ENCODE measurements at places on chromosomes 6 and 20.

GRCh38 chr6:27867945-27868300 is 44.3 kb downstream of the OR2B2 start:
- no peaks in the 10 kb centered on the region for H3K27me3 ChIP-seq
- peak overlapping the region; percentile 99 for H3K27ac ChIP-seq
- no peak overlapping the region for H3K4me3 ChIP-seq
- H3K4me1 ChIP-seq = peaks cover 48% of the 10 kb centered on the region

DNA sequence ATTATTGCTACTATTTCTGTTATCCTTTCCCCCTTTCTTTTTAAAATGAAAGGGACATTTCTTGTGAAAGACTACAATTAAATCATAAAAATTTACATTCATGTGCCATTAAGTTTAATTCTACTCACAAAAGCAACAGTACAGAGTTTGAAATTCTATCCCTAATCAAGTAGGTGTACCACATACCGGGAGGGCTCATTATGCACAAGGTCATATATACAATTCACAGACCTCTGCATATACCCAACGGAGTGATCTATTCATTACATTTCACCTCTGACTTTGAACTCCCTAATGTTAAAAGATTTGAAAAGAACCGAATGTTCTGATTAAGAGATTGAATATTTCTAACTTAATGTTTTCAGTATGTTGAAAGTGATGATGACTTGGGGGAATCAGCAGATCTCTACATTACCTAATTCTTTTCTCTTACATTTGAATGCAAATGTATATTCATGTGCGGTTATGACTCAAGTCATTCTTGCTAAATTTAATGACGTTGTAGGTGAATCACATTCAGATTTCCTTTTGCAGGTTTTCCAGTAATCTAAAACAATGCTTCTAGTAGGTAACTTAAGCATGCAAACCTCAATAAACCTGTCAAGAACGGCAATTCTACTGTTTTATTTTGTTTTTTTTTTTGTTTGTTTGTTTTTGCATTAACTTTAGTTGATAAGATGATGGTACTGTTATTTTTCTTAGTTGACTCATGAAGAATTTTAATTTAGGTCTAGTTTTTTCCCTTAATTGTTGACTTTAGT is 7.3 kb downstream of the EYA4 start:
- H3K4me1 ChIP-seq = no peaks in the 10 kb centered on the region
- no peaks in the 10 kb centered on the region for H3K36me3 ChIP-seq
- H3K27me3 ChIP-seq = peaks cover 2% of the 10 kb centered on the region
- H3K27ac ChIP-seq = no peak overlapping the region

GRCh38 chr6:124963416-124963785 is 1.2 kb downstream of the RNF217 start:
- DNase-seq = no peak
- no peaks in the 10 kb centered on the region for H3K27me3 ChIP-seq
- H3K4me3 ChIP-seq = no peak overlapping the region
- no peaks in the 10 kb centered on the region for H3K4me1 ChIP-seq
- H3K36me3 ChIP-seq = no peaks in the 10 kb centered on the region

GRCh38 chr6:5506597-5506996 is 245.3 kb downstream of the FARS2 start:
- H3K36me3 ChIP-seq = no peaks in the 10 kb centered on the region
- no peak overlapping the region for H3K27ac ChIP-seq

GRCh38 chr6:31521835-31522234 is 6.9 kb upstream of the MCCD1 start:
- no peaks in the 10 kb centered on the region for H3K4me1 ChIP-seq
- peaks cover 5% of the 10 kb centered on the region for H3K27me3 ChIP-seq
- no peak overlapping the region for H3K4me3 ChIP-seq
- no peak overlapping the region for H3K27ac ChIP-seq
- H3K36me3 ChIP-seq = no peaks in the 10 kb centered on the region

GRCh38 chr6:105170059-105170458 is 9.8 kb downstream of the POPDC3 start:
- DNase-seq = no peak
- no peaks in the 10 kb centered on the region for H3K4me1 ChIP-seq
- no peak overlapping the region for H3K27ac ChIP-seq
- no peak overlapping the region for H3K4me3 ChIP-seq

DNA sequence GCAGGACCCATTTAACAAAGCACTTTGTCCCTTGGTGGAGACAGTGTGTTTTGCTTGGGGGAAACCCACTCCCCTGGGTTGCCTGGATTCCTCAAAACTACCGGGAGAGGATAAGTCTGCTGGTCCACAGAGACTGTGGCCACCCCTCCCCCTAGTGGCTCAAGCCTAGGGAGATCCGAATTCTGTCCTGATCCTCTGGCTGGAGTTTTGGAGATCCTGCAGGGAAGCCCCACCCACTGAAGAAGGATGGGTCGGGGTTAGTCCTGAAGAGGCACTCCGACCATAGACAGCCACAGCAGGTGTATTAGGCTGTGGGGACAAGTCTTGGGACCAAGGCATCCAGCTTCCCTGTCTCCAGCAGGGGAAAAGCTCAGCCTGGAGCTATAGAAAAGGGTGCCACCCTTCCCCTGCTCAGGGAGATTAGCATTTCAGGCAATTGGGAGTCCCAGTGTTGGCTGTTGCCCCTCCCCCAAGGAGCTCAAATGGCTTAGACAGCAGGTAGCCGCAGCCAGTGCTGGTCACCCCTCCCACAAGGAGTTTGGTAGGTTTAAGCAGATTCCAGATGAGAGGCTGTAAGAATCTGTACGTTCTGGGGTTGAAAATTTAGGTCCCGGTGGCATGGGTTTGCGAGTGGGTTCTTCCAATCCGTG is 750.0 kb downstream of the TBC1D32 start:
- H3K27ac ChIP-seq = no peak overlapping the region
- no peaks in the 10 kb centered on the region for H3K4me1 ChIP-seq
- no peak for DNase-seq
- H3K36me3 ChIP-seq = no peaks in the 10 kb centered on the region
- H3K27me3 ChIP-seq = no peaks in the 10 kb centered on the region

GRCh38 chr6:169990095-169991030 is 238.9 kb downstream of the ERMARD start:
- no peaks in the 10 kb centered on the region for H3K4me1 ChIP-seq
- H3K36me3 ChIP-seq = no peaks in the 10 kb centered on the region

- H3K27ac ChIP-seq = no peak overlapping the region
- H3K4me1 ChIP-seq = peaks cover 18% of the 10 kb centered on the region
- H3K4me3 ChIP-seq = no peak overlapping the region
- DNase-seq = no peak
- no peaks in the 10 kb centered on the region for H3K36me3 ChIP-seq
Measured at GRCh38 chr6:41679696-41680095, 41.4 kb downstream of the MDFI start.

DNA sequence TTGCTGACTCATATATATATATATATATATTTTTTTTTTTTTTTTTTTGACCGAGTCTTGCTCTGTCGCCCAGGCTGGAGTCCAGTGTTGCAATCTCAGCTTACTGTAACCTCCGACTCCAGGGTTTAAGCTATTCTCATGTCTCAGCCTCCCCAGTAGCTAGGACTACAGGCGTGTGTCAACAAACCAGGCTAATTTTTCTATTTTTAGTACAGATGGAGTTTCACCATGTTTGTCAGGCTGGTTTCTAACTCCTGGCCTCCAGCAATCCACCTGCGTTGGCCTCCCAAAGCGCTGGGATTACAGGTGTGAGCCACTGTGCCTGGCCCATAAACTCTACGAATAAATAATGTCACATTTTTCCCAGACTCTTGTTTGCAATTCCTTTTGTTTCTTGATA is 4.8 kb downstream of the LRP11 start:
- H3K4me1 ChIP-seq = peaks cover 18% of the 10 kb centered on the region
- H3K27ac ChIP-seq = no peak overlapping the region
- H3K4me3 ChIP-seq = no peak overlapping the region
- no peaks in the 10 kb centered on the region for H3K36me3 ChIP-seq
- DNase-seq = no peak
- peaks cover 7% of the 10 kb centered on the region for H3K27me3 ChIP-seq

DNA sequence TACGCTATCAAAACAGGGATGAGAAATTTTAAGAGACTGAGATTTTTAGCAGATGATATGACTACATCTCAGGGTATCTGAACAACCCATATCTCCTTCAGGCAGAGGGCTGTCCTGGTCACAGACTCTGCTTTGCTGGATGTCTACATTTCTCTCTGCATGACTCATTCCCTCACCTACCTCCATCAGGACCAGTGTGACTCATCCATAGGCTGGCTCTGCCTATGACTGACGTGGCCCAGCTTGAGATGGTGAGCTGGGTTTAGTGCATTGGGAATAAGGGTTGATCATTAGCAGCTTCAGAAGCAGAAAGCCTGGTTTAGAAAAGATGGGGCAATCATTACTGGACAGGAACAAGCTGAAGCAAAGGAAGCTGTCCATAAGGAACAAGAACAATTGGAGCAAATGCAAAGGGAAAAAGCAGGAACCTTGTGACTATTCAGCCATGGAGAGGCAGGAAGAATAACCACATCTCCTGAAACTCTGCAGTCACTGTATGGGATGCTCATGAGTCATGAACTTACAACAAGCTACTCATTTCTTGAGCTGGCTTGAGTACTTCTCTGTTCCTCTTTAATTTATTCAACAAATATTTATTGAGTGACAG is 86.4 kb upstream of the CBLN4 start:
- no peaks in the 10 kb centered on the region for H3K36me3 ChIP-seq
- H3K4me1 ChIP-seq = no peaks in the 10 kb centered on the region
- no peaks in the 10 kb centered on the region for H3K27me3 ChIP-seq
- no peak for DNase-seq
- H3K27ac ChIP-seq = no peak overlapping the region
- H3K4me3 ChIP-seq = no peak overlapping the region

GRCh38 chr6:24238700-24239099 is 112.7 kb downstream of the NRSN1 start:
- H3K27ac ChIP-seq = no peak overlapping the region
- no peaks in the 10 kb centered on the region for H3K4me1 ChIP-seq
- H3K27me3 ChIP-seq = peaks cover 5% of the 10 kb centered on the region
- H3K4me3 ChIP-seq = no peak overlapping the region
- DNase-seq = no peak

DNA sequence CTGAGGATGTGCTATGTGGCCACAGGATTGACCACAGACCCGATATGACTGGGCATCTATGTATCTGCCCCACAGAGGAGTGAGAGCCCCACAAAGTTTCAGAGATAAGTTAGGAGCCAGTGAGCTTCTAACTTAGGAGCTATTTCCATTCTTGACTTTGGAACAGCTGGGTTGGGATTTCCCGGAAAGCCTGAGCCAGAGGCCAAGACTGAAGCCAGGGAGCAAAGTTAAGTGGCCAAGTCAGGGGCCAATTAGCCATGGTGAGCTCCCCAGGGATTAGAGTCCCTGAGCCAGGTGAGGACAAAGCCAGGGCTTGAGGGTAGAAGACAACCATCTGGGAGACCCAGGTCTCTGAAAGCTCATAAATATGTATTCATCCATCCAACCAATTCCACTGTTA is 143.6 kb downstream of the MAFB start:
- H3K4me3 ChIP-seq = no peak overlapping the region
- no peaks in the 10 kb centered on the region for H3K4me1 ChIP-seq
- no peaks in the 10 kb centered on the region for H3K27me3 ChIP-seq
- H3K36me3 ChIP-seq = no peaks in the 10 kb centered on the region
- no peak overlapping the region for H3K27ac ChIP-seq
- no peak for DNase-seq

DNA sequence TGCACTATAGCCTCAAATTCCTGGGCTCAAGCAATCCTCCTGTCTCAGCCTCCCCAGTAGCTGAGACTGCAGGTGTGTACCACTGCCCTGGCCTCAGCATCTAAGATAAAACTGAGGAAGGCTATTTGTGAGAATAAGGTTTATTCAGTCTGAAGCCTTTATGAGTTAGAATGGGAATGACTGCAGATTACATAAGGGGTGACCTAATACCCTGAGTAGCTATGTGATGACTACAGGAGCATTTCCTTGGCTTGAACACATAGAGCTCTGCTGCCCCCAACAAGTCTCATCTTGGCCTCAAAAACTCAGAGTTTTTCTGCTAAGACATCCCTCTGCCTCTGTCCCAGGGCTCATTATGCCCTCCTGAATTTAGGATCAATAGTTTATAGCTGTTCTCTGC is 7.6 kb downstream of the GSS start:
- no peak overlapping the region for H3K4me3 ChIP-seq
- no peak overlapping the region for H3K27ac ChIP-seq
- no peak for DNase-seq
- H3K27me3 ChIP-seq = no peaks in the 10 kb centered on the region
- no peaks in the 10 kb centered on the region for H3K4me1 ChIP-seq
- peaks cover 62% of the 10 kb centered on the region for H3K36me3 ChIP-seq

DNA sequence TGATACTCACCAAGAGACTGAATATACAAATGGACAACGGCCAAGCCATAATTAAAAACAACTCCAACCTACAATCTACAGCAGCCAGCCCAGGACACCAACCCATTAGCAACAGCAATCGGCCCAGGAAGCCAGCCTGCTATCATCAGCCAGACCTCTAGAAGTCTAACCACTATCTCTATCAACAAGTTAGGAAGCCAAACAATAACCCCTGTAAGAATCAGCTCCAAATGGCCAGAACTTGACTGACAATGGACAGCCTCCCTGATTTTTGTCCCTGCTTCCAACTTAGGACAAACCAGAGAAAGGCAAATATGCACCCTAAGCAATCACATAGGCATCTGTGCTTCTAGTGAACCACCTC is 511.8 kb upstream of the JARID2 start:
- H3K4me3 ChIP-seq = no peak overlapping the region
- no peaks in the 10 kb centered on the region for H3K36me3 ChIP-seq
- H3K4me1 ChIP-seq = peaks cover 9% of the 10 kb centered on the region
- no peak for DNase-seq
- H3K27me3 ChIP-seq = no peaks in the 10 kb centered on the region
- no peak overlapping the region for H3K27ac ChIP-seq

DNA sequence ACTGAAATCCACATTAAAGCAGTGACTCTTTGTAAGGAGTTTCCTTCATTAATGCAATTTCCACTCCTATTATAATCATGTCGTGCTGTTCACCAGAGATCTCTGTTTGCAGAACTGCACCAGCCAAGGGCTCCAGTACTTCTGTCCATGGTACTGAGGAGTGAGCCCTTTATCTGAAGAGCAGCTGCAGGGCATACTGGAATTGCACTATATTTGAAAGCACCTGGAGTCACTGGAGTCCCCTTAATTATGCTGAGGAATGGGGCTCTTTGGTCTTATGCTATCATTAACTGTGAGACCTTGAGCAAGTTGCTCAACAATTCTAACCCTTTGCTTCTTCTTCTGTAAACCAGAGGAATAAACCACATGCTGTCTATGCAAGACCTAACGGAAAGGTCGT is 61.7 kb upstream of the NUP153 start:
- no peaks in the 10 kb centered on the region for H3K27me3 ChIP-seq
- no peaks in the 10 kb centered on the region for H3K4me1 ChIP-seq
- peak; percentile 37 for DNase-seq
- no peak overlapping the region for H3K4me3 ChIP-seq

DNA sequence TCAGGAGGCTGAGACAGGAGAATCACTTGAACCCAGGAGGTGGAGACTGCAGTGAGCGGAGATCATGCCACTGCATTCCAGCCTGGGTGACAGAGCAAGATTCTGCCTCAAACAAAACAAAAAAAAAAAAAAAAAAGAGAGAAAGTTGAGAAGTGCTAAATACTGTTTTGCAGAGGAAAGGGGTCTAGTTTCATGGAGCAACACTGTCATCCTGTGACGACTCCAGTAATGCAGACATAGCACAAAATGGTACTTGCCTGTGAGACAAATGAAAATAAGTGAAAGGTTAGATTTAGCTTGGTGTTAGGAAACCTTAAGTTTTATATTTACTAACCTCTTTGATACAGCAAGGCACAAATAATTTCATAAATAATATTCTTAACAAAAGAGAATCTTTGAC is 29.7 kb downstream of the CEP162 start:
- no peak overlapping the region for H3K4me3 ChIP-seq
- DNase-seq = no peak
- no peaks in the 10 kb centered on the region for H3K27me3 ChIP-seq
- H3K36me3 ChIP-seq = peaks cover 60% of the 10 kb centered on the region
- H3K27ac ChIP-seq = no peak overlapping the region
- no peaks in the 10 kb centered on the region for H3K4me1 ChIP-seq

GRCh38 chr6:111764238-111765175 is 108.7 kb downstream of the FYN start:
- H3K27me3 ChIP-seq = no peaks in the 10 kb centered on the region
- peaks cover 34% of the 10 kb centered on the region for H3K4me1 ChIP-seq
- DNase-seq = no peak
- H3K36me3 ChIP-seq = peaks cover 12% of the 10 kb centered on the region
